ENCODE measurements at places on chromosomes 1 and 21. TPM values are rescaled to one million over a fixed set of nuclear protein-coding genes. Genes with fewer than 3 reads are reported as not detected.
A peak's percentile ranks its signal among the peaks of the same experiment; 100 is the strongest.

GRCh38 chr21:34974162-34974981 lies 74.7 kb downstream of the RUNX1 start:
- DNase-seq, result no peak

- DNase-seq, result no peak
Measured at GRCh38 chr1:173255214-173255813, 48.2 kb upstream of the TNFSF4 start.

Gene RIPPLY3
- 2.1 TPM for polyA plus RNA-seq

DNA sequence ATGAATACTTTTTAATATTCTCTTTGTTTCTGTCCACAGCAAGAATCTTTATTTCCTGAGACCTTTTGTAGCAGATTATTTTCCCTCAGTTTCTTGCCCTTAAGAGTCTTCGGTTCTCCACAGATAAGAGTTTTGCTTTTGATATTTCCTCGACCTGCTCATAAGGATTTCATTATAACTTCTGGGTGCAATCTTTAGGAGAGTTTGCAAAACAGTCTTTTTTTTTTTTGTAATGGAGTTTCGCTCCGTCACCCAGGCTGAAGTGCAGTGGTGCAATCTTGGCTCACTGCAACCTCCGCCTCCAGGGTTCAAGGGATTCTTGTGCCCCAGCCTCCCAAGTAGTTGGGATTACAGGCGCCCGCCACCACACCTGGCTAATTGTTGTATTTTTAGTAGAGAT lies 10.1 kb upstream of the UBE4B start:
- DNase-seq, result no peak

Gene FCGR1A
- 1.7 TPM for polyA plus RNA-seq

DNA sequence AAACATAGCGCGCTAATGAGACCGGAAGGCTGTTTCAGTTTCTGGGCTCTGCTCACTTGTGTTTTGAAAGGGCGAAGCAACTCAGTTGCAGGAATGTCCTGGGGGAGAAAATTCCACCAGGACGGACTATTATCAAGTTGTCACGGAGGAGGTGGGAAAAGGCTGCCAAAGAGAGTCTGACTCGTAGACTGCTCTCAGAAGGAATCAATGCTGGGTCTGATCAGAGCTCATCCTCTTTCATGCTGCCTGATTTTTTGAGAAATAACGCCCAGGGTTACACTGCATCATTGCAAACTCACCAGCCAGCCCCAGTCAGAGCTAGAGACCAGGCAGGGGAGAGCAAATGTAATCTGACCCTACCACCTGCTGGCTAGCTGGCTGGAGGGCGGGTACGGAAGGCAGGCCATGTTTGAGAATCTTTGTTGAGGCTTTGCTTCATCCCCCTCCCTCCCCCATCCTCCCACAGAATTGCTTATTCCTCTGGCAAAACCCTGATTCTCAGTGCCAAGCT lies 36.4 kb upstream of the BCL9 start:
- DNase-seq, result peak; percentile 50

DNA sequence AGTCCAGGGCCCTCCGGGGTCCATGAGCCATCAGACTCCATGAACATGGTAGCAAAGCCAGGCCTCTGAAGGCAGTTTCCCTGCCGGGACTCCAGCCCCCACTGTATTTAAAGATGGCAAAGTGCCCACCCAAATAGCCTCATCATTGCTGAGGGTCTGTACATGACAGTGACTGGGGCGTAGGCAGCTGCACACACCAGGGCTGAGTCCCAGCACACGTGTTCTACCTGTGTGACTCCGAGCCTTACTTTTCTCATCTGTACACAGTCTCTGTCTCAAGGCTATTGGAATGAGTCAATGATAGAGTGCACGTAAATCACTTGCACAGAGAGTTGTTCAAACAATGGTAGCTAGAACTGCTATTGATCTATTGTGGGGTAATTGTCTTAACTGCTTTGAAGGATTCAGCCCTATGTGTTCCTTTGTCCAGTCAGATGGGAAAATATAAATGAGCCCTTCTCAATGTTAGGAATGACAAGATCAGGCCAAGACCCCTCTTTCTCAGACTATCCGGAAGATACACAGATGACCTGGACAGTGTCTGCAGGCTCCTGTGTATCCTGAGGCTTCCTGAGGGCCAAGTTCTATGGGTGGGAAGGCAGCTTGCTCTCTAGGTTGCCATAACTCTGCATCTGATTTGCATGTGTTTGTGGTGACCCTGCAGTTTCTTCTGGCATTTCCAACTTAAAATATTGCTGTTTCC lies 48.9 kb downstream of the RASSF5 start:
- DNase-seq, result no peak
